ENCODE measurements at places on chromosomes 5 and 9.

DNA sequence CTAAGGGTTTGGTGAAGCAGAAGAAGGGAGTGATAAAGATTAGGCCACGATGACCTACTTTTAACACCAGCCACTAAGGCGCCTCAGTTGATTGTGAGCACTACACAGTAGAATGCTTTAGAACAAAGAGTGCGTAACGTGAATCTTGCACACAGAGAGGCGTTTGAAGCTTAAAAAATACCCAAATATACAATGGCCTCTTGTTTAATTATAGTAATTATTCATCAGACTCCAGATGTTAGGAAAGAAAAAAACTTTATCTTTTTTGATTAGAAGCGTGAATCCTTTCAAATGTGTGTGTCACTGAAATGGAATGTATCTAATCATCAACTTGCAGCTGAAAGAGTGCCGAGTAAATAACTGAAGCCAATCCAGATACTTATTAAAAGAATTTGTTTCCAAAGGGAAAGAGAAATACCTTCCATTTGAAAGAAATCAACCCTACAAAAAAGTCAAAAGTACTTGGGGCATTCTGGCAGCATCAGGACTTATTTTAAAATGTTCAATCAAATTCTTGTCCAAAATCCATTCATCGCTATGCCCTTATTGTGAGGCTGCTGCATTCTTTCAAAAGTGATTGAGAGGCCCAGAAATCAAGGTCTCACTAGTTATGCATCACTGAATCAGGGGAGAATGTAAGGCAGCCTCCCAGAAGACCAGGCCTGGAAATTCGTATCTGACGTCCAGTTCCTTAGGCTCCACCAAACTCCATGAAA, 337.5 kb downstream of the ZNF608 start:
- no peak for DNase-seq

GRCh38 chr9:96183751-96184150, 118.2 kb downstream of the HSD17B3 start:
- no peak for DNase-seq

DNA sequence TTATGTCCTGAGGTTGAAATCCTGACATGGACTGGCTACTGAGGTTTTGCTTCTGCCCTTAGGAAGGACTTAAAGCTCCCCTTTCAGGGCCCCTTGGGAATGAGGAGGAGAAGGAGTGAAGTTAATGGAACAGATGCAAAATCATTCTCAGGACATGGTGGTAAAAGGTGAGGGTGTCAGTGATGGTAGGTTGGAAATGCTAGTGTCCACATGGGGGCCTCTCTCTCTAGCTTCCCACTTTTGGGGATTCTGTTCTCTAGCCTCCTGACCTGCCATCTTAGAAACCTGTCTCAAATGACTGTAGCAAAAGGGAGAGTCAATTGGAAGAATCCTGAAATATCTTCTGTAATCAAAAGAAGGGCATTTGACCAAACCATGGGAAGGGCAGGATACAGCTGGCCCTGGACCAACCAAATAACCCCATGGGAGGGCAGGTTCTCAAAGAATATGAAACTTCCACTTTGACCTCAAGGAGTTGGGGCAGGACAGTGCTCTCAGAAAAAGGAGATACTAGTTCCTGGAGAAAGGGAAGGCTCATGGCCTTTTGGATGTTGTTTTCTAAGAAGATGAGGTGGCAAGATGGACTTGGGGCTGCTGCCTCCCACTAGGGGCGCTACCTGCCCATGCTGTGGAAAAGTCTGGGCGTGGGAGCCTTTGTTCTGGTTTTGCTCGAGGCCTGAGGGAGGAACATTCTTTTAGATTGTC, 21.2 kb upstream of the MLANA start:
- peak; percentile 30 for DNase-seq

DNA sequence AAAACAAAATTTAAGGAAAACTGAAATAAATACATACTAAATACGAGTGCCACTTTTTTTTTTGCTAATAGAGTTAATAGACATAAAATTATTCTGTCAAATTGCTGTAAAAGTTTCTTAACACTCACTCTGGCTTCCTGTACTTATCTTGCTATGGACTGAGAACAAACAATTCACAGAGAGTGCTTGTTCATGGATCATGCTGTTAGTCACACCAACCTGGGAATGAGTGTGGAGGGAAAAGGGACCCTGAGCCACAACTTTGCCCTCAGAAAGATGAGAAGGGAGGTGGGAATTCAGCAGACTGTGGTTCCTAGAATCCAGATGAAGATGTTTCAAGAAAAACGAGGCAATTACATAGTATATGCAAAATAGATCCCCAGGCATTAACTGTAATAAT, 246.9 kb downstream of the FBXL7 start:
- no peak for DNase-seq

DNA sequence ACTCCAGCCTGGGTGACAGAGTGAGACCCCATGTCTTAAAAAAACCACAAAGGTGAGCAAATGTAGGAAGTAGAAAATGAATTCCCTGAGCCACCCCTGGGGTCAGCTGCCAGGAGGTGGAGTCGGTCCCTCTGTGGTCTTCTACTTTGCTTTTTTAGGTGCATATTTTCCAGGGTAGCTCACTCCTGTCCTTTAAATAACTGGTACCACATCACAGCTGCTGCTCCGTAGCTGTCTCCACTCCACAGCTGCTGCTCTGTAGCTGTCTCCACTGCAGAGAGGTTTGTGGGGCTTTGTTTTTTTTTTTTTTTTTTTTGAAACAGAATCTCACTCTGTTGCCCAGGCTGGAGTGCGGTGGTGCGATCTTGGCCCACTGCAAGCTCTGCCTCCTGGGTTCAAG, 8.9 kb downstream of the WDR5 start:
- no peak for DNase-seq

- DNase-seq, result no peak
Observed at GRCh38 chr5:28726815-28727214, 1688.4 kb upstream of the CDH9 start.
